Head of caudate nucleus (tissue), 42 donors: ENCODE measurements at places on chromosomes 3 and 15.

DNA sequence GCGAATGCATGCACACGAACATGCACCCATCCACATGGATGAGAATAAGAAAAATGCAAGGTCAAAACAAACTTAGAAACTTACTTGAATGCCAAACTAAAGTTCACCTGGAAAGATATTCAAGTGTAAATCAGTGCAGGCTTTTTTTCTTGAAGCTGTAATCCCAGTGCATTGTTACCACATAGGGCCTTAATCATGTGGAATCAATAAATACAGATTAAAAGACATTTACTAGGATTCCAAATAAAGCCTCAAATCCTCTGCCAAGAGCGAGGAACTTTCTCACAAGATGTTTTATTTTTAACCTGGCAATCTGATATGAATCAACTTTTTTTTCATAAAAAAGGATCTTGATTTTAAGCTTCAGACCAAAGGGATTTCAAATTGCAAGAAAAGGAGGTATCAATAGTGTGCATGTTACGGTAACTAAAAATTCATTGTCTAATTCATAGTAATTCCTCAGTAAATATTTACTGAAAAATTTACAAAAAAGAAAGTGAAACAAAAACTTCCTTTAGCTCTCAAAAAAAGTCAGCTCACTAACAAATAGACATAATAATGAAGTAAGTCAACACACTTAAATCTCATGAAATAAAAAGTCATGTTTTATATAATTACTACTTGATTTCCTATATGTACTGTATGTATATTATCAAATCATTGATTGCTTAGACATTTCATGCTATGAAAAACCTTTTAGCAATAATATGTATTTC lies 978.6 kb downstream of the PLOD2 start:
- no peak for DNase-seq

DNA sequence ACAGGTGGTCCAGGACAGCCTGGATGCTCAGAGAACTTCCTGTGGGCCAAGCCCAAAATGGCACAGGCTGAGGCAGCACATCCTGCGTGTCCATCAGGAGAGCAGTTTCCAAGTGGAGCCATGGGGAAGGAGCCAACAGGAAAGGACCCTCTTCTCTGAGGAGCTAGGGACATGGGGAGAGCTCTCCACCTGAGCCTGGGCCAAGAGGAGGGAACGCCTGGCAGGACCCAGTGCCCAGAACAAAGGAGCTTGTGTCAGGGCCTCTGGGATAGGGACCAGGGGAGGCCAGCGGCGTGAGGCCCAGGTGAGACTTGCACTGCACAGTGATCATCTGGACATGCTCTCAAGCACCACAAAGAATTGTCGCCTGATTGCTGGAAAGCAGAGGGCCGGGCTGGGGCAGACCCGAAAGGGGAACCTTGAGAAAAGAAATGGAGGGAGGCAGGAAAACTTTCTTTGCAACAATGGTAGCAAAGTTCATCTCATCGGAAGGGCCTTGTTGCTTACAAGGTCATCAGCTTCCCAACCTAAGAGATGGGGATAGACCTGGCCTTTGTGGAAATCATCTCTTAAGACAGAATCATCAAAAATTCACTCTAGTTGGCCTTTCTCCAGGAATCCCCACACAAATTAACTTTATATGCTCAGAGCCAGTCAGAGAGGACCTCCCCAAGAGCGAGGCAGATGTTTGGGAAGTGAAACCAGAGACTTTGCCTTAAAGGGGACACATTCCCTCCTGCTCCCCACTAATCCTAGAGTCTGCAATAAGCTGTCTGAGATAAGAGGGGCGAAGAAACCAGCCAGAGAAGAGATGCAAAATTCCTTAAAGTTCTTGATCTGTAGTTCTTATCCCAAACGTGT lies 47.7 kb upstream of the HES1 start:
- no peak for DNase-seq

GRCh38 chr3:107734317-107734716 lies 211.6 kb downstream of the BBX start:
- no peak for DNase-seq

- DNase-seq, result no peak
Measured at GRCh38 chr3:36540888-36541518, 160.7 kb downstream of the STAC start.
